ENCODE measurements at places on chromosomes 13 and 19. TPM values are rescaled to one million over a fixed set of nuclear protein-coding genes. Genes with fewer than 3 reads are reported as not detected.

Gene OXGR1
- total RNA-seq = 0.75 TPM

DNA sequence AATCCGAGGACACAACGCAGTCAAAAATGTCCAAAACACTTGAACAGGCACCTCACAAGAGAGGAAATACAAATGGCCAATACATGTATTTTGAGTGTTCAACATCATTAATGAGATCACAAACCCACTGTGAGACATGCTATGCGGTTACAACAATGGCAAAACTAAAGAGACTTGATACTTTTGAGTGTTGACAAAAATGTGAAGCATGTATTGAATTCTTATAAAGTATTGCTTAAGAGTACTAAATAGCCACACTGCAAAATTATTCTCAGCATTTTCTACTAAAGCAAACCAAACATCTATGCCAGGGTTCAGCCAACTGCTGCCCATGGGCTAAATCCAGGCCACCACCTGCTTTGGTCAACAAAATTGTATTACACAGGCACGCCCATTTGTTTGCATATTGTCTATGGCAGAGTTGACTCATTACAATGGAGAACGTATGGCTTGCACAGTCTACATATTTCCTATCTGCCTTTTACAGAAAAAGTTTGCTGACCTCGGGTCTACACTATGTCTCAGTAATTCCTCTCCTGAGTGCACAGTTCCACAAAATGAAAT is 135.3 kb downstream of the B3GLCT start:
- H3K4me1 ChIP-seq = no peaks in the 10 kb centered on the region
- no peak overlapping the region for H3K4me3 ChIP-seq
- H3K36me3 ChIP-seq = no peaks in the 10 kb centered on the region
- no peak for DNase-seq

DNA sequence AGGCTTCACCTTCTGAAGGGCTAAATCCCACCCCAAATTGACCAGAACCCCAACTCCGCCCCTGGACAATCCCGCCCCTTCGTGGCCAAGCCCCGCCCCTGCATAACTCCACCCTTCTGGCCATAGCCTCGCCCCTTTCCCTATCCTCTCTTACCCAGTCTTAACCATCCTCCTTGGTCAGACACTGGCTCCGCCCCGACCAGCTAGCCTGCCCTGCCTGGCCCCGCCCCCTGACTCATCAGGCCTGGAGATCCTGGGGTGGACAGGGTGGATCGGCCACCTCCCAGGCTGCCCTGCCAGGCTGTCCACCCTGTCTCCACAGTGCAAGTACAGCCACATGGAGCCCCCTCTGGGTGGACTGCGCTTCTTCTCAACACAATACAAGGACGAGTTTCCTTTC is 8.0 kb upstream of the ZNF358 start:
- H3K4me3 ChIP-seq = no peak overlapping the region
- H3K27ac ChIP-seq = no peak overlapping the region
- H3K27me3 ChIP-seq = peaks cover 9% of the 10 kb centered on the region
- H3K36me3 ChIP-seq = no peaks in the 10 kb centered on the region
- no peak for DNase-seq

DNA sequence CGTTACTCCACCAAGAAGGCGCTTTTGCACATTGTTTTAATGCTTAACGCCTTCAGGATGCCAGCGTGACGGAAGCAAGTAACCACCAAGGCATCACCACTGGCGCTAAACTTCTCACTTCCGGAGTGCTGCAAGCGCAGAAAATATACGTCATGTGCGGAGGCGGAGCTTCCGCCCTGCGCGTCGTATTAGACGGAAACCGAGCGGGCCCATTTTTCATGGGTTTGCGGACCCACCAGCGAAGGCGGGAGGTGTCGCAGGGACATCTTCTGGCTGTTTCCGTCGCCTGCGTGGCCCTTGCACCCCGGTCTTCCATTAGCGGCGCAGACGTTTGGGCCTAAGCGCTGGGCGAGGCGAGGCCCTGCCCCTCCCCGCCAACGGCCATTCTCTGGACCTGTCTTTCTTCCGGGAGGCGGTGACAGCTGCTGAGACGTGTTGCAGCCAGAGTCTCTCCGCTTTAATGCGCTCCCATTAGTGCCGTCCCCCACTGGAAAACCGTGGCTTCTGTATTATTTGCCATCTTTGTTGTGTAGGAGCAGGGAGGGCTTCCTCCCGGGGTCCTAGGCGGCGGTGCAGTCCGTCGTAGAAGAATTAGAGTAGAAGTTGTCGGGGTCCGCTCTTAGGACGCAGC is at the start of gene ERCC5:
ERCC5 (plus strand) TSS at position 403 of the 631 bp plus-strand sequence. CDS start 235 bp downstream, outside the sequence.
- no peaks in the 10 kb centered on the region for H3K27me3 ChIP-seq
- peak within 1 kb of the TSS; percentile 100 for H3K27ac ChIP-seq
- peak; percentile 98 for DNase-seq
- peaks cover 10% of the 10 kb centered on the region for H3K4me1 ChIP-seq
- H3K36me3 ChIP-seq = peaks cover 6% of the 10 kb centered on the region

Gene CCL25
- total RNA-seq = not detected

- DNase-seq = no peak
- H3K36me3 ChIP-seq = no peaks in the 10 kb centered on the region
- H3K27ac ChIP-seq = no peak overlapping the region
- no peak overlapping the region for H3K4me3 ChIP-seq
- H3K4me1 ChIP-seq = no peaks in the 10 kb centered on the region
Observed at GRCh38 chr19:42475366-42475765, 32.6 kb upstream of the CXCL17 start.

- peaks cover 8% of the 10 kb centered on the region for H3K36me3 ChIP-seq
- peak; percentile 84 for DNase-seq
- H3K27me3 ChIP-seq = no peaks in the 10 kb centered on the region
- peaks cover 37% of the 10 kb centered on the region for H3K4me1 ChIP-seq
- peak overlapping the region; percentile 83 for H3K27ac ChIP-seq
- peak overlapping the region; percentile 79 for H3K4me3 ChIP-seq
Observed at GRCh38 chr19:19405971-19406877, 749 bp downstream of the GATAD2A start.

DNA sequence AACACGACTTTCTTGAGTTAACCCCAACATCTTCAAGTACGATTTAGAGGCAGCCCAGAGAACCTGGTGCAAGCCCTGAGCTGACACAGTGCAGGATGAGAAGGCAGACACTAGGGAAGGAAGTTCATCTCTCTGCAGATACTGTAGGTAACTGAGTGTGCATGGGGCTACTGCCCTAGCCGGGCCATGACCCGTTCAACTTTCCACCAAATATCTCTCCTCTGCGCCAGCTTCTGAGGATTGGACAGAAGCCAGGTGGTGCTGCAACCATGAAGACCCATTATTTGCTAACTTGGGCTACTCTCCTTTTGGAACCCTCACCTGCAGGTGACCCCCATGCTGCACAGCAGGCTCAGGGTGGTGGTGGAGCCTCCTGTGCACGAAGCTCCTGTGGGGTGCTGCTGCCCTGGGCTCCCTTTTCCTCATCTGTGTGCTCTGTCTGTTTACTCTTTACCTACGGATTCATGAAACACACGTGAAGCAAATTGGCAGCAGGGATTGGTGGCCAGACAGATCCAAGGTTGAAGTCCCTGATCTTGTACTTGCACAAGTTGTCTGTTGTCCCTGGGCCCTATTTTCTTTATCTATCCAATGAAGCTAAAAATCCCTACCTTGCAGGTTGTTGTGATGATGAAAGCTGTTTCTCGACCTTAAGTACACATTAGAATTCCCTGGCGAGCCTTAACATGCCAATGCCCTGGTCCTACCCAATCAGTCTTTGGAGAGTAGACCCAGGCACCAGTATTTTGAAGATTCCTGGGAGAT is 227.8 kb downstream of the LACC1 start:
- peaks cover 23% of the 10 kb centered on the region for H3K4me1 ChIP-seq
- H3K4me3 ChIP-seq = no peak overlapping the region
- no peak for DNase-seq
- H3K27me3 ChIP-seq = no peaks in the 10 kb centered on the region

Gene KLF2
- 15.3 TPM for total RNA-seq

Measured in muscle of leg (tissue), 16 donors.